ENCODE measurements at places on chromosomes 7 and 10. TPM values are rescaled to one million over a fixed set of nuclear protein-coding genes. Genes with fewer than 3 reads are reported as not detected.

Gene HYAL4
- total RNA-seq, result not detected

Gene CAMK2B
- not detected for total RNA-seq

Gene FOXI2
- not detected for total RNA-seq

Gene OR2A42
- total RNA-seq, result not detected

GRCh38 chr7:53744403-53744760 is 708.9 kb downstream of the POM121L12 start:
- no peaks in the 10 kb centered on the region for H3K27me3 ChIP-seq
- H3K4me3 ChIP-seq, result no peak overlapping the region
- no peaks in the 10 kb centered on the region for H3K36me3 ChIP-seq
- H3K27ac ChIP-seq, result no peak overlapping the region
- DNase-seq, result no peak

- no peaks in the 10 kb centered on the region for H3K36me3 ChIP-seq
- H3K4me1 ChIP-seq, result no peaks in the 10 kb centered on the region
- no peak for DNase-seq
- H3K27ac ChIP-seq, result no peak overlapping the region
Observed at GRCh38 chr10:97612386-97612785, 20.9 kb downstream of the MORN4 start.
